Amniotic epithelial cell (primary cell): ENCODE measurements at places on chromosomes 5 and 9.
A peak's percentile ranks its signal among the peaks of the same experiment; 100 is the strongest.

DNA sequence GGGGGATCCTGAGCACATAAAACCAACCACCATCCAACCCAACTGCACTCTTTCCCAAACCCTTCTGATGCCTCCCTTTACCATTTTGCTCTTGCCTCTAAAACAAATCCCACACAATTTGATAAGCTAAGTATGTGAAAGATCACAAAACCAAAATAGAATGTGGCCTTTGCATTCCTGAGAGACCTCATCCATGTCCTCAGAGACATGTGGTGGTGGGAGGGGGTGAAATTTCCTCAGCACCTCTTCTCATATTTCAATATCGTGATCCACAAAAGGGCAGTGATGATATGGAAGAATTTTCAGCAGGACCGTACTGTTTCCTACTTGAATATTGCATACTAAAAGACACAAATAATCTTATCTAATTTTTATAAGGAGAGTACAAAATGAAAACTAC, 423.3 kb downstream of the TLE1 start:
- peak; percentile 35 for DNase-seq

GRCh38 chr5:31581498-31582099, 49.5 kb downstream of the C5orf22 start:
- DNase-seq: peak; percentile 48

- DNase-seq: no peak
Observed at GRCh38 chr5:42582723-42583122, 159.5 kb downstream of the GHR start.

DNA sequence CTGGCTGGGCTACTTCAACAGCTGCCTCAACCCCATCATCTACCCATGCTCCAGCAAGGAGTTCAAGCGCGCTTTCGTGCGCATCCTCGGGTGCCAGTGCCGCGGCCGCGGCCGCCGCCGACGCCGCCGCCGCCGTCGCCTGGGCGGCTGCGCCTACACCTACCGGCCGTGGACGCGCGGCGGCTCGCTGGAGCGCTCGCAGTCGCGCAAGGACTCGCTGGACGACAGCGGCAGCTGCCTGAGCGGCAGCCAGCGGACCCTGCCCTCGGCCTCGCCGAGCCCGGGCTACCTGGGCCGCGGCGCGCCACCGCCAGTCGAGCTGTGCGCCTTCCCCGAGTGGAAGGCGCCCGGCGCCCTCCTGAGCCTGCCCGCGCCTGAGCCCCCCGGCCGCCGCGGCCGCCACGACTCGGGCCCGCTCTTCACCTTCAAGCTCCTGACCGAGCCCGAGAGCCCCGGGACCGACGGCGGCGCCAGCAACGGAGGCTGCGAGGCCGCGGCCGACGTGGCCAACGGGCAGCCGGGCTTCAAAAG, 36.9 kb upstream of the TTC1 start:
- DNase-seq: no peak

DNA sequence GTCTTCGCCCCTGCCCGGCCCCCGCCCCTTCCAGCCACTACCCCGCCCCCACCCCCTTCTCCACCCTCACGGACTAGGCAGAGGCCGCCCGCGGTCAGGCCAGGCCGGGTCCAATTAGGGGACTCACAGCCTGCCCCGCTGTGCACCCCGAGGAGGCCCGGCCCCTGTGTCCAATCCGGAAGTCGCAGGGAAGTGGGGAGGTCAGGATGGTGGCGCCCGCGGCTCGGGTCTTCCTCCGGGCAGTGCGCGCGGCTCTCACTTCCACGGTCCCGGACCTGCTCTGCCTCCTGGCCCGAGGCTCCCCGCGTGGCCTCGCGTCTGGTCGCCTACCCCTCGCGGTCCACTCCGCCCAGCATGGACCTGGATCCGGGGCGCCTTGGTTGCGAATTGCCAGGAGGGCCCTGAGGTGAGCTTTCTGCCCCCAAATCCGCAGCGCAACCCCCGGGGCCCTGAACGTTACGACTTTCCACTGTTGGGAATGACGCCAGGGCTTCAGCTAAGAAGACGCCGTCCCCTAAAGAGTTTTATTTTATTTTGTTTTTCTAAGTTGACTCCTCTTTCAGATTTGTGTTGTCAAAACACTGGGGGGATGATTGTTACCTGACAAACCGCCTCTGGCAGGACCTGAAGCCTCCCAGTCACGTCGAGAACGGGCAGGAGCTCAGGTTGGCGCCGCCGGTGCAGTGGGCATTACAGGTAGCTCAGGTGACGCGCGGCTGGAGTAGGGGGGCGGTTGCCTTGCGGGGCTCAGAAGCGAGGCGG, 763 bp upstream of the IRX2 start:
- no peak for DNase-seq
